ENCODE measurements at places on chromosomes 1 and 21. TPM values are rescaled to one million over a fixed set of nuclear protein-coding genes. Genes with fewer than 3 reads are reported as not detected.

IBA57 gene
- total RNA-seq: 7.7 TPM

- H3K36me3 ChIP-seq: no peaks in the 10 kb centered on the region
- peak; percentile 90 for DNase-seq
- H3K4me3 ChIP-seq: no peak overlapping the region
- no peak overlapping the region for H3K27ac ChIP-seq
- no peaks in the 10 kb centered on the region for H3K4me1 ChIP-seq
- no peaks in the 10 kb centered on the region for H3K27me3 ChIP-seq
These were observed 51.4 kb downstream of the KIF21B start for GRCh38 chr1:200971955-200972711.

- H3K4me1 ChIP-seq: peaks cover 18% of the 10 kb centered on the region
- peaks cover 47% of the 10 kb centered on the region for H3K27me3 ChIP-seq
- DNase-seq: peak; percentile 88
- peak overlapping the region; percentile 36 for H3K27ac ChIP-seq
- H3K4me3 ChIP-seq: no peak overlapping the region
These were observed 13.4 kb upstream of the SLC6A17 start for GRCh38 chr1:110136911-110137310.

TIAM1 gene
- 33.3 TPM for total RNA-seq

DNA sequence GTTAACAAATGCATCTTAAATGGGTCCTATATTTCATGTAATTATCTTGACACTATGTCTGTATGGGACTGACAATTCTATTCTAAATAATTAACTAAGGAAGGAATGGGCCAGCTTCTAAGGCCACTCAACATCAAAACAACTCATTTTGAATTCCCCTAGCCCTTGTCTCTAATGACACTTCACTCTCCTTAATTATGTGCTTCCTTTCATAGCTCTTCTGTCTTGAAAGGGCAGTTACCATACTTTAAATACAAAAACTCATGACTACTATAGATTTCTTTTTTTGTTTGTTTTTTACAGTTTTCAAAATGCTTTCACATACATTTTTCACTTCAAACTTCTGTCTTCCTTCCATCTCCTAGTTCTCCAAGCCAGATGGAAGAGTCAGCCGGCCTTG lies 126.1 kb upstream of the CHODL start:
- H3K4me1 ChIP-seq: no peaks in the 10 kb centered on the region
- no peak for DNase-seq
- H3K27me3 ChIP-seq: no peaks in the 10 kb centered on the region
- no peaks in the 10 kb centered on the region for H3K36me3 ChIP-seq
- no peak overlapping the region for H3K4me3 ChIP-seq

TRIM63 gene
- not detected for total RNA-seq

DNA sequence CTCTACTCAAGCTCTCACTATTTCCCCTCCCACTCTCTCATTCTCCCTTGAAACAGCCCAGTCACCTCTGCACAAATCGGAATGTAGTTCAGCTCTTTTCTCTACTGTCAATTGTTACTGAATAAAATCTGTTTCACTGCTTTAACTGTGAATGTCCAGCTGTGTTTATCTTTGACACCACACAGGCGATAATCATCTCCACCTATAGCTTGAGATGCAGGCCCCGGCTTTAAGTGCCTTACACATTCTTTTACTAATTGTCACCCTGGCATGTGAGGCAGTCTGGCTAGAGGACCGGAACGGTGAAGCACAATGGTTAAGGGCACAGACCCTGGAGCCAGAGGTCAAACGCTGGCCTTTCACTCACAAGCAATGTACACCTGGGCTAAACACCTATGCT lies 122.8 kb upstream of the C8B start:
- no peak overlapping the region for H3K27ac ChIP-seq
- DNase-seq: peak; percentile 61
- peaks cover 24% of the 10 kb centered on the region for H3K4me1 ChIP-seq
- no peak overlapping the region for H3K4me3 ChIP-seq
- no peaks in the 10 kb centered on the region for H3K36me3 ChIP-seq

GRCh38 chr1:165403835-165404482 lies 41.0 kb downstream of the RXRG start:
- H3K4me3 ChIP-seq: no peak overlapping the region
- no peaks in the 10 kb centered on the region for H3K36me3 ChIP-seq
- peak; percentile 86 for DNase-seq
- H3K27ac ChIP-seq: no peak overlapping the region
- H3K4me1 ChIP-seq: no peaks in the 10 kb centered on the region

RIMKLA gene
- total RNA-seq: 1.9 TPM

DNA sequence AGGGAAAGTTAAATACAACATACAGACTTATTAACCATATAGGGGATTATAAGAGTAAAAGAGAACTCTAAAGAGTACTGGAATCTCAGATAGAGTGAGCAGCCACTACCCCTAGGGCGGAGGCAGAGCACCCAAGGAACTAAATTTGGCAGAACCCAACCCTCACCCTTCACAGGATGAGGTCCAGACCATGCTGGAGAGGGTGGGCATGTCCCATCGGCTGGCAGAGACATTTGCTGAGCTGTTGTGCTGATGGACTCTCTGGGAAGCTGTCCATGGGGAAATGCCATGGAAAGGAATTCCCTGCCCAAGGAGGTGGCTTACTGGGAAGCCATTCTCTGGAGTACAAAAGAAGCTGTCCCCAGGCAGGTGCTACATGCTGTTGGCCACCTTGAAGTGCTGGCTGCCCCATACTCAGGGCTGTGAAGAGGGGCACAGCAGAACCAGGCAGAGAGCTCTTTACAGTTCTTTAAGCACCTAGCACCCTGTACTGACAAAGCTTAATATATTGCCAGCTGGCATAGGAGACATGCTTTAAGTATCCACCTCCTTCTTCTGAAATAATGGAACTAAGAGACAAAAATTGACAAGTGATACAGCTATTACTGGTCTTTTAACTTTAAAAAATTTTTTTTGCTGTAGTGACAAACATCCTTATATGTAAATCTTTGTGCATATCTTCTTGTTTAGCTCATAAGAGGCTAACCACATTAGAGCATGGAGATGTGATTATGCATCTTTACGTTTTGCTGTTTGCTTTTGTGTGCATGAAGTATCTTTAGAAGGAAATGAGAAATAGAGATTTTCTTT lies 29.6 kb downstream of the TSNAX start:
- H3K4me1 ChIP-seq: no peaks in the 10 kb centered on the region
- H3K4me3 ChIP-seq: no peak overlapping the region
- H3K27ac ChIP-seq: no peak overlapping the region

- H3K4me1 ChIP-seq: peaks cover 28% of the 10 kb centered on the region
- H3K4me3 ChIP-seq: peak within 1 kb of the TSS; percentile 93
These were observed at the start of gene ARHGEF2 for GRCh38 chr1:155978325-155978972. Gene ARHGEF2 (minus strand): TSS chr1:155978547. CDS start chr1:155978427, 120 bp downstream.

GRCh38 chr21:42236693-42237092 lies 17.8 kb downstream of the ABCG1 start:
- peaks cover 7% of the 10 kb centered on the region for H3K4me1 ChIP-seq
- no peaks in the 10 kb centered on the region for H3K36me3 ChIP-seq
- H3K4me3 ChIP-seq: no peak overlapping the region
- no peak overlapping the region for H3K27ac ChIP-seq
- H3K27me3 ChIP-seq: peaks cover 48% of the 10 kb centered on the region
- DNase-seq: no peak

GRCh38 chr1:247468481-247469140 lies 10.7 kb upstream of the OR2B11 start:
- H3K36me3 ChIP-seq: no peaks in the 10 kb centered on the region
- DNase-seq: no peak
- no peaks in the 10 kb centered on the region for H3K27me3 ChIP-seq
- H3K27ac ChIP-seq: peak overlapping the region; percentile 85
- no peaks in the 10 kb centered on the region for H3K4me1 ChIP-seq

LRRC7 gene
- total RNA-seq: 2.2 TPM

SPRR2G gene
- total RNA-seq: not detected

GRCh38 chr21:16086121-16086520 lies 356.3 kb downstream of the USP25 start:
- no peaks in the 10 kb centered on the region for H3K4me1 ChIP-seq
- H3K36me3 ChIP-seq: no peaks in the 10 kb centered on the region
- no peak overlapping the region for H3K27ac ChIP-seq
- H3K4me3 ChIP-seq: no peak overlapping the region
- H3K27me3 ChIP-seq: no peaks in the 10 kb centered on the region
- DNase-seq: no peak

GRCh38 chr1:35557118-35557610 lies at the start of gene KIAA0319L:
Gene KIAA0319L (minus strand): TSS chr1:35557403. CDS start chr1:35554491, 2,912 bp downstream.
- H3K27me3 ChIP-seq: no peaks in the 10 kb centered on the region
- H3K27ac ChIP-seq: peak within 1 kb of the TSS; percentile 92
- H3K36me3 ChIP-seq: peaks cover 28% of the 10 kb centered on the region
- H3K4me1 ChIP-seq: peaks cover 9% of the 10 kb centered on the region
- peak; percentile 90 for DNase-seq

- no peaks in the 10 kb centered on the region for H3K36me3 ChIP-seq
- no peaks in the 10 kb centered on the region for H3K4me1 ChIP-seq
- no peak overlapping the region for H3K27ac ChIP-seq
- peaks cover 10% of the 10 kb centered on the region for H3K27me3 ChIP-seq
These were observed 16.7 kb downstream of the CNR2 start for GRCh38 chr1:23896491-23896890.

HCN3 gene
- 9.8 TPM for total RNA-seq

- no peak overlapping the region for H3K4me3 ChIP-seq
- no peaks in the 10 kb centered on the region for H3K4me1 ChIP-seq
- no peak overlapping the region for H3K27ac ChIP-seq
These were observed 4.5 kb downstream of the CNR2 start for GRCh38 chr1:23908453-23909341.

- H3K27ac ChIP-seq: no peak overlapping the region
- no peaks in the 10 kb centered on the region for H3K27me3 ChIP-seq
- no peak overlapping the region for H3K4me3 ChIP-seq
- DNase-seq: no peak
- H3K36me3 ChIP-seq: peaks cover 65% of the 10 kb centered on the region
These were observed 23.5 kb downstream of the UBE2G2 start for GRCh38 chr21:44778094-44778493.

OR2G6 gene
- total RNA-seq: not detected

DNA sequence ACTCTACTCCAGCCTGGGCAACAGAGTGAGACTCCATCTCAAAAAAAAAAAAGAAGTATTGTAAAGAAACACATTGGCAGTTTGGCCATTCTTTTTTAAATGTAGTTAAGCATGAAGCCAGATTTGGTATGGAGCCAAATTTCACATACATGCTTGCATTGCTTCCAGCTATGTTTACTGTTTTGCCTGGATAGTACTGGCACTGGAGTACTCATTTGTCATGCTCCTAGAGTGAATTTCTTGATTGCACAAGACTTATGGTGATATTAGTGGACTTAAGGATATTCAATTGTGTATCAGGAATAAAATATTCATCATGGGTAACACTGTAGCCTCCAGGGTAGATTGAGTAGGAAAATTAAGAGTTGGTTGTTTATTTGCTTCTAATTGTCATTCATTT lies 24.5 kb upstream of the SLC9A1 start:
- DNase-seq: no peak
- H3K36me3 ChIP-seq: no peaks in the 10 kb centered on the region
- no peaks in the 10 kb centered on the region for H3K27me3 ChIP-seq
- H3K4me1 ChIP-seq: no peaks in the 10 kb centered on the region

SLC44A5 gene
- total RNA-seq: 10.9 TPM

- H3K27me3 ChIP-seq: no peaks in the 10 kb centered on the region
- H3K27ac ChIP-seq: no peak overlapping the region
- H3K36me3 ChIP-seq: peaks cover 12% of the 10 kb centered on the region
- H3K4me3 ChIP-seq: no peak overlapping the region
- H3K4me1 ChIP-seq: no peaks in the 10 kb centered on the region
These were observed 29.1 kb downstream of the SKI start for GRCh38 chr1:2257245-2257627.

DNA sequence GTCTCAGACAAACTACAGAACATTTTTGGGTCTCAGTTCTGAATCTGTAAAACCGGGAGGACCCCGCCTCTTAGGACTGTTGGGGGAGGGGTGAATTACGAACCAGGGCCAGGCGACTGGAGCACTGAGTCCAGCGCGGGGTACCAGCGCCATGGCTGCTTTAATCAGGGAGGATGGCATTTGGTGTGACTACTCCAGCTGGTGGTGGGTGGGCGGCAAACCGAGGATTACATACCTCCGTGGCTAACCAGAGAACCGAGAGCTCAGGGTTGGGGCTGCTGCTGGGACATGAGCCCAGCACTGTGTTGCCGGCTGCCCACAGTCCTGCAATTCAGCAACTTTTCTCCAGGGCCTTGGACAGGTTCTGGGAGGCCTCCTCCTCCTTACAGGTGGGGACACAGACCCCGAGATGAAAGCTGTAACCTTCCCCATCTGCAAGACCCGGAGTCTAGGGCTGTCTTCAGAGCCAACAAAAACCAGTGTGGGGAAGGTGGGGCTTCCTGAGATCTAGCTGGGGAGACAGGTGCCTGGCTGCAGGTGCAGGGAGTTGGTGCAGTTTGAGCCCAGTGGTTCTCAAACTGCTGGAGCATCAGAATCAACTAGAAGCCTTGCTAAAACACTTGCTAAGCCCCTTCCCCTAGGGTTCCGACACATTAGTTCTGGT lies 273.5 kb downstream of the FOXD2 start:
- H3K27me3 ChIP-seq: peaks cover 97% of the 10 kb centered on the region
- H3K36me3 ChIP-seq: no peaks in the 10 kb centered on the region
- no peak overlapping the region for H3K4me3 ChIP-seq
- peak; percentile 48 for DNase-seq
- H3K4me1 ChIP-seq: no peaks in the 10 kb centered on the region

DNA sequence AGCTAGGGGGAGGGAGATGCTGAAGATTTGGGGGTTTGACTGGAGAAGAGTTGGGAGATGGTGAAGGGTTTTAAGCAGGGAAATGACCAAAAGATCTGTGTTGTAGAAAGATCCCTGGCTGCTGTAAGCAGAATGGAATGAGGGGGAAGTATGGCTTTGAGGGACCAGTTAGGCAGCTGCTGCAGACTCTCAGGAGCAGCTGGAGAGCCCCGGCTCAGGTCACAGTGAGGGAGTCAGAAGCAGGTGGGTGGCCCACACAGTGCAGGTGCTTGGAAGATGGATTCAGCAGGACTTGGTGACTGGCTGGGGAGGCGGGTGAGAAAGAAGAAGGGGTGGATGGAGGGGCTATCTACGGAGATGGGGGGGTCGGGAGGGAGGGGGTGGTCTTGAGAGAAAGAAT lies 35.7 kb downstream of the EDN2 start:
- H3K27me3 ChIP-seq: no peaks in the 10 kb centered on the region
- no peaks in the 10 kb centered on the region for H3K4me1 ChIP-seq
- no peaks in the 10 kb centered on the region for H3K36me3 ChIP-seq
- no peak overlapping the region for H3K27ac ChIP-seq
- DNase-seq: no peak

BARHL2 gene
- 0.18 TPM for total RNA-seq

RAP1GAP gene
- total RNA-seq: 8.0 TPM

S100A16 gene
- 152 TPM for total RNA-seq

GRCh38 chr1:203199816-203200571 lies 13.5 kb upstream of the CHI3L1 start:
- DNase-seq: no peak
- no peak overlapping the region for H3K27ac ChIP-seq
- H3K27me3 ChIP-seq: no peaks in the 10 kb centered on the region
- no peaks in the 10 kb centered on the region for H3K4me1 ChIP-seq
- H3K36me3 ChIP-seq: no peaks in the 10 kb centered on the region

DNA sequence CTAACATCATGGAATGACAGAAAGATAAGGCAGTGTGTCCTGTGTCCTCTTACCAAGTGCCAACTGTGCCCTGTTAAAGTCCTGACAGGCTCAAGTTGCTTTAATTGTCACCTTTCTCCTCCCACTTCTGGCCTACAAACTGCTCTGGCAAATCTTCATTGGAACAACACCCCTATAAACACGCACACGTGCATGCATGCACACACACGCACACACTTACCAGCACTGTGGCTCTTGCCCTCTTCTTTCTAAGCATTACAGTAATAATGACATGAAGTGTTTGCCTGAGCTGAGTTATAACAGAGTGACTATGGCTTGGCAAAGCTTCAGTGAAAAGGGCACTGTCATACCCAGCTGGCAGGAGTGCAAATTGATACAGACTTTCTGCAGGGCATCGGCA lies 82.3 kb upstream of the SYT6 start:
- no peak for DNase-seq
- H3K4me1 ChIP-seq: no peaks in the 10 kb centered on the region
- H3K27ac ChIP-seq: no peak overlapping the region
- no peaks in the 10 kb centered on the region for H3K27me3 ChIP-seq
- H3K36me3 ChIP-seq: no peaks in the 10 kb centered on the region

NBPF6 gene
- not detected for total RNA-seq
